ENCODE measurements at places on chromosomes 11 and 22. TPM values are rescaled to one million over a fixed set of nuclear protein-coding genes. Genes with fewer than 3 reads are reported as not detected.
A peak's percentile ranks its signal among the peaks of the same experiment; 100 is the strongest.

DNA sequence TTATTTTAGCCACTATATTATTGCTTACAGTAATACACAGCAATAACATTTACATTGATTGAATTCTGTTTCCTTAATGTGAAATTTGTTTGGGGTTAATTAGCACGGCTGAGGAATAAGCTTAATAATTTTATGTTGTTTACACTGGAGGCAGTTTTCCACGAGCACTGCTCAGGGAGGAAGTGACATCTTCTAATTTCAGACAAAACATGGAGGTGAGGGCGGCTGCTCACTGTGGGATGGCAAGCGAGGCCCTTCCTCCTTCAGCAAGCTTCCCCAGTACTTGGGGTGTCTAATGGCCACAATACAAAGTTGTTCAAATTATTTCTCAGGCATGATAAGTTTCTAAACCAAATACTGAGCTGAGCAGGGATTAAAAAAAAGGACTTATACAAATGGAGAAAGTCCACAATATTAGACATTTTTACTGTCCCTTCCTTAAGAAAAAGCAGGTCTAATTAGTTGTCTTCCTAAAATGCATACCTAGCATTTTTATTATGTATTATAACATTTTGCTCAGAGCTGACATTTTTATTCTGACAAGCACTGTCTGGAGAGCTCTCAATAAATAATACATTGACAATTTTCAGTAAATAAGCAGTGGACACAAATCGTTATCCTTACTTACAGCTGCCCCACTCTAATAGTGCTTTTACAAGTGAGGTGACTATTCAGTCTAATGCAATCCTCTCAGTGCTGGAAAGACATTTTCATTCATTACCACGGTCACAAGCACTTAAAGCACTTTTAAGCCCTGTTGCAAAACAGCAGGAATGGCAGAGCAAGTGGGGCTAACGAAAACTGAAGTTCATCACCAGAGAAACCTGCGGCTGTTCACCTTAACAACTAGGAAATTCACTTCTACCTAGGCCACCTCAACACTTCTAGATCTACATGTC lies 56.2 kb downstream of the SOX6 start:
- no peaks in the 10 kb centered on the region for H3K27me3 ChIP-seq
- no peaks in the 10 kb centered on the region for H3K36me3 ChIP-seq
- H3K4me3 ChIP-seq = no peak overlapping the region
- no peaks in the 10 kb centered on the region for H3K4me1 ChIP-seq
- DNase-seq = no peak

DNA sequence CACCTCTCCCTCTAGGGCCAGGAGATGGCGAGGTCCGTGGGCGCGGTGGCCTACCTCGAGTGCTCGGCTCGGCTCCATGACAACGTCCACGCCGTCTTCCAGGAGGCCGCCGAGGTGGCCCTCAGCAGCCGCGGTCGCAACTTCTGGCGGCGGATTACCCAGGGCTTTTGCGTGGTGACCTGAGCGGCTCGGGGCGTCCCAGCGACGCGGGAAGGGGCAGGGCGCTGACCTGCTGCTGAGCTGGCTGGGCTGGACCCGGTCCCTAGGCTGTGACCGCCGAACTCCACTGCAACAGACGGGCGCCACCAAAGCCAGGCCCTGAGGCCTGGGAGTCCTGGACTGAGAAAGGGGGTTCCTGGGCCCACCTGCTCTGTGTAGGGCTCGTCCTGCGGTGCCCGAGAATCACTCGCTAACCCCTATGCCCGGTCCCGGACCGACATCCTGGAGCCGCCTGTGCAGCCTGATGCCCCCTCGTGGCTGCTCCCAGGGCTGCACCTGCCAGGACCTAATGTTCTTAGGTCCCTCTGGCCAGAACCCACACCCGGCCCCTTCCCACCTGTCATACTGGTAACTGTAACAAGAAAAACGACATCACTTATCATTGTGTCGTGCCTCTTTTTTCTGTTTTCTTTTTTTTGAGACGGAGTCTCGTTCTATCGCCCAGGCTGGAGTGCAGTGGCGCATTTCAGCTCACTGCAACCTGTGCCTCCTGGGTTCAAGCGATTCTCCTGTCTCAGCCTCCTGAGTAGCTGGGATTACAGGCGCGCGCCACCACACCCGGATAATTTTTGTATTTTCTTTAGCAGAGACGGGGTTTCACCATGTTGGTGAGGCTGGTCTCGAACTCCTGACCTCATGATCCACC lies 15.0 kb downstream of the RHOD start:
- DNase-seq = peak; percentile 76
- H3K27ac ChIP-seq = no peak overlapping the region
- H3K4me1 ChIP-seq = peaks cover 5% of the 10 kb centered on the region
- peak overlapping the region; percentile 36 for H3K4me3 ChIP-seq

Gene A4GALT
- 0.29 TPM for total RNA-seq

Gene CELSR1
- 0.23 TPM for total RNA-seq

DNA sequence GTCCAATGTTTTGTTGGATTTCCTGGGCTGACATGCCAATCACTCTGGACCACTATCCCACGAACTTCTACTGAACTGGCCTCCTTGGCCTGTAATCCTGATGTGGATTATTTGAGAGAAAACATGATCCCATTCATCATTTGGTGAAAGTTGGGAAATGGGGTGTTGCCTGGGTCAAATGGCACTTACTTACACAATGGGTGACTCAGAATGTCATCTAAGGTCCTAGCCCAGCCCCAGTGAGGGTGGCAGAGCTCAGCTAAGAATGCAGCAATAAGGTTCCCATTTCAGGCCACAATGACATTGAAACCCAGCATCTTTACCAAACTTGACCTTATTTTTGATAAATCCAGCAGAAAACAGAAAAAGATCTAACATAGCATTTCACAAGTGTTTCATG lies 8.0 kb upstream of the DSCAML1 start:
- H3K27ac ChIP-seq = no peak overlapping the region
- H3K4me3 ChIP-seq = no peak overlapping the region
- peaks cover 18% of the 10 kb centered on the region for H3K4me1 ChIP-seq
- peaks cover 21% of the 10 kb centered on the region for H3K27me3 ChIP-seq

- H3K4me3 ChIP-seq = no peak overlapping the region
- H3K27ac ChIP-seq = no peak overlapping the region
- H3K4me1 ChIP-seq = no peaks in the 10 kb centered on the region
- no peaks in the 10 kb centered on the region for H3K27me3 ChIP-seq
- no peaks in the 10 kb centered on the region for H3K36me3 ChIP-seq
Measured at GRCh38 chr11:91730057-91730456, 494.6 kb upstream of the FAT3 start.

- peaks cover 2% of the 10 kb centered on the region for H3K4me1 ChIP-seq
- no peak overlapping the region for H3K4me3 ChIP-seq
- no peak overlapping the region for H3K27ac ChIP-seq
- peaks cover 3% of the 10 kb centered on the region for H3K27me3 ChIP-seq
- no peaks in the 10 kb centered on the region for H3K36me3 ChIP-seq
Measured at GRCh38 chr22:20160041-20160440, 9.2 kb upstream of the CCDC188 start.

Gene SPDYC
- not detected for total RNA-seq

- H3K27ac ChIP-seq = no peak overlapping the region
- H3K36me3 ChIP-seq = peaks cover 11% of the 10 kb centered on the region
- H3K4me1 ChIP-seq = peaks cover 34% of the 10 kb centered on the region
Measured at GRCh38 chr11:35271031-35271430, 132.1 kb downstream of the CD44 start.

GRCh38 chr11:40029391-40029790 lies 1430.1 kb downstream of the LRRC4C start:
- no peak for DNase-seq
- H3K27me3 ChIP-seq = no peaks in the 10 kb centered on the region
- no peaks in the 10 kb centered on the region for H3K36me3 ChIP-seq
- no peaks in the 10 kb centered on the region for H3K4me1 ChIP-seq
- H3K27ac ChIP-seq = no peak overlapping the region

- no peak for DNase-seq
- H3K4me3 ChIP-seq = no peak overlapping the region
- no peaks in the 10 kb centered on the region for H3K27me3 ChIP-seq
- H3K27ac ChIP-seq = no peak overlapping the region
- H3K36me3 ChIP-seq = no peaks in the 10 kb centered on the region
Measured at GRCh38 chr11:79925570-79925969, 484.7 kb upstream of the TENM4 start.

GRCh38 chr22:37497062-37497599 lies 10.9 kb upstream of the MFNG start:
- no peak overlapping the region for H3K4me3 ChIP-seq
- H3K27ac ChIP-seq = no peak overlapping the region
- H3K27me3 ChIP-seq = peaks cover 12% of the 10 kb centered on the region

GRCh38 chr11:24592360-24592759 lies 95.5 kb downstream of the LUZP2 start:
- H3K36me3 ChIP-seq = no peaks in the 10 kb centered on the region
- H3K4me1 ChIP-seq = no peaks in the 10 kb centered on the region
- no peaks in the 10 kb centered on the region for H3K27me3 ChIP-seq
- no peak for DNase-seq
- H3K27ac ChIP-seq = no peak overlapping the region
- no peak overlapping the region for H3K4me3 ChIP-seq

Gene GP1BB
- total RNA-seq = not detected

- no peak for DNase-seq
- H3K4me1 ChIP-seq = peaks cover 94% of the 10 kb centered on the region
- H3K36me3 ChIP-seq = peaks cover 3% of the 10 kb centered on the region
- H3K27me3 ChIP-seq = no peaks in the 10 kb centered on the region
Measured at GRCh38 chr22:23218867-23219251, 38.5 kb downstream of the BCR start.

- no peaks in the 10 kb centered on the region for H3K27me3 ChIP-seq
- H3K4me3 ChIP-seq = no peak overlapping the region
- H3K4me1 ChIP-seq = peaks cover 12% of the 10 kb centered on the region
- no peak for DNase-seq
Measured at GRCh38 chr11:95660038-95660437, 129.5 kb downstream of the FAM76B start.

DNA sequence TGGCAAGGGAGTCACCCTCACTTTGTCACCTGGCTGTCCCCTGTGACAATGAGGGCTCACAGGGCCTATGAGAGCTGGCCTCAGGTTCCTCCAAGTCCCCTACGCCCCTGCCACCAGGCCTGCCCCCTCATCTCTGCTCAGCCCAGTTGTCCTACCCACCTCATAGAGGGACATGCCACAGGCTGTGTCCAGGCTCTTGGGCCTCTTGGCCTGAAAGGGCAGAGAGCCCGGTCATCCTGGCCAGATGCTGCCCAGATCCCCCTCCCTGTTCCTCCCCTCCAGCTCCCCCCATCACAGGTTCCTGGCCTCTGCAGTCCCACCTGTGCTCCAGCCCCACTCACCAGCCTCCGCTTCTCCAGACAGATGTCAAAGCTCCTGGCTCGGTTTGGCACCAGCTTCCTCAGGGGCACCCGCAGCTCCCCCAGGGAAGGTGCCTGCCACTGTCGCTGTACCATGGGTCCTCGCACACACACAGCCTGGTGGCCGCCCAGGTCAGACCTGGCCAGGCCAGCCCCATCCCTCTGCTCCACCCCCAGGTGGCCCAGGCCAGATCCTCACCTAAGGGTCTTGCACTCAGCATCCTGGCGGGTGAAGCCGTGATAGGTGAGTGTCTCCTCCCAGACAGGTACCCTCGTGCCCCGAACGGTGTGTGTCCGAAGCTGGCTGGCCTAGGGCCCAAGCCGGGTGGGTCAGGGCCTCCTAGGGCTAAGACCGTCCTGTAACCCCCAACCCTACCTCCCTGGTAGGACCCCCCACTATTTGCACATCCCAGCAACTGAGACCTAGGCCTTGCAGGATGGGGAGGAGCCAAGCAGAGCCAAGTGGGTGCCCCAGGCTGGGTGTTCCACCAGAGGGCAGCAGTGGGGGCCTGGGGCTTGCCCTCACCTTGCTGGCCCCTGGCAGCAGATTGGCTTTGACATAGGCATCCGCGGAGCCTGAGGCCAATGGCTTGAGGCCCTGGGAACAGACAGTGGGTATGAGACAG lies 8.3 kb downstream of the NDUFV1 start:
- peaks cover 36% of the 10 kb centered on the region for H3K4me1 ChIP-seq
- H3K27me3 ChIP-seq = no peaks in the 10 kb centered on the region
- peaks cover 15% of the 10 kb centered on the region for H3K36me3 ChIP-seq
- H3K4me3 ChIP-seq = peak overlapping the region; percentile 71

DNA sequence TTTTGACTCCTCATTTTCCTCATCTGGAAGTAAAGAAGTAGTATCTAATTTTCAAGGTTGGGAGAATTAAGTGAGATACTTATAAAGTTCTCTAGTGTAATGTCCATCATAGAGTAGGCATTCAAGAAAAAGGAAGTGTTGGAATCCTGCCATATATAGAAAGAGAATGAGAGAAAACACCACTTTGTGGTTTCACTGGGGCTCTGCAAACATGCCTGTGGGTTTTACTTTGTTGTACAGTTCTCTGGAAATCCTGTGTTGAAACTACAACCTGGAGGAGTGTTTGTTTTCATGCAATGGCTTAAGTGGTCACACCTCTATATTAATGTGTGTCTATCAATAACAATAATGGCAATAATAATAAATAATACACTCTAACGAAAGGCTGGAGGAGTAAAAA lies 741.7 kb downstream of the NELL1 start:
- no peaks in the 10 kb centered on the region for H3K27me3 ChIP-seq
- H3K4me3 ChIP-seq = no peak overlapping the region
- H3K36me3 ChIP-seq = no peaks in the 10 kb centered on the region
- no peak overlapping the region for H3K27ac ChIP-seq

- DNase-seq = no peak
- H3K36me3 ChIP-seq = no peaks in the 10 kb centered on the region
- no peak overlapping the region for H3K4me3 ChIP-seq
- H3K27me3 ChIP-seq = peaks cover 47% of the 10 kb centered on the region
Measured at GRCh38 chr22:24741769-24742168, 32.8 kb downstream of the PIWIL3 start.

- no peak overlapping the region for H3K27ac ChIP-seq
- no peaks in the 10 kb centered on the region for H3K36me3 ChIP-seq
- no peaks in the 10 kb centered on the region for H3K27me3 ChIP-seq
- no peaks in the 10 kb centered on the region for H3K4me1 ChIP-seq
- DNase-seq = no peak
Measured at GRCh38 chr11:92632495-92632894, 337.0 kb upstream of the MTNR1B start.

Gene USP47
- 38.2 TPM for total RNA-seq

Gene SLC39A13
- total RNA-seq = 28.1 TPM

DNA sequence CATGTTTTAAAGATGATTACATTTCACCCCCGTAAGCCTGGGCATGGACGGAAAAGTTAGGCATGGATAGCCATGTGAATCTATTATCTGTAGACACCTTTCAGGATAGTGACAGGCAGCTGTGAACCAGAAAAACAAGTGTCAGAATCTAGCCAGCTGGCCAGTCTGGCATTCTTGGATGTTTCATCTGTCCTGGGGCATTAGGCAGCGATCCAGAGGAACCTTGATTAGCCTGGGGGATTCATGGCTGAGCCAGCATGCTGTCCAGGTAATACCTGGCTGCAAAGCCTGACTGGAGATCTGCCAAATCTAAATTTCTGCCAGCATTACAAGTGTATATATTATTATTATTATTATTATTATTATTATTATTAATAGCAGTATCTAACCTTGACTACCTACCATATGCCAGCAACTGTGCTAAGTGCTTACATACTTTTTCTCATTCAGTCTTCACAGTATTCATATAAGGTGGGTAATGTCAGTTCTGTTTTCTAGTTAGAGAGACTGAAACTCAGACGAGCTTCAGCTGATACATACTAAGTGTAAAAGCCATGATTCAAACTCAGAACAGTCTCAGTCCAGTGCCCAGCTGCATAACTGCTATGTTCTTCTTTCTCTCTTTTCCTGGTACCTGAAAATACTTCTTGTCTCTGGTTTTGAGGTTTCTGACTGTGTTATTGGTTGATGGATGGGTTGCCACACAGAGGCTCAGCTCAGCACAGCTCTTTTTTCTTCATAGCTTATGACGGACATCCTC lies 12.8 kb downstream of the BMAL1 start:
- H3K4me1 ChIP-seq = peaks cover 60% of the 10 kb centered on the region
- no peaks in the 10 kb centered on the region for H3K27me3 ChIP-seq
- no peak for DNase-seq
- no peak overlapping the region for H3K27ac ChIP-seq

Gene BAIAP2L2
- 0.55 TPM for total RNA-seq
